ENCODE measurements at places on chromosomes 5 and 9. TPM values are rescaled to one million over a fixed set of nuclear protein-coding genes. Genes with fewer than 3 reads are reported as not detected.

DENND1A gene
- total RNA-seq: 19.7 TPM

NMUR2 gene
- total RNA-seq: not detected

SPATA31D4 gene
- not detected for total RNA-seq

CER1 gene
- total RNA-seq: not detected

NOP16 gene
- 76.2 TPM for total RNA-seq

PKD2L2 gene
- total RNA-seq: not detected

FOXD4L6 gene
- not detected for total RNA-seq

All from Panc1 (cell line).